ENCODE measurements at places on chromosomes 7 and 10.

DNA sequence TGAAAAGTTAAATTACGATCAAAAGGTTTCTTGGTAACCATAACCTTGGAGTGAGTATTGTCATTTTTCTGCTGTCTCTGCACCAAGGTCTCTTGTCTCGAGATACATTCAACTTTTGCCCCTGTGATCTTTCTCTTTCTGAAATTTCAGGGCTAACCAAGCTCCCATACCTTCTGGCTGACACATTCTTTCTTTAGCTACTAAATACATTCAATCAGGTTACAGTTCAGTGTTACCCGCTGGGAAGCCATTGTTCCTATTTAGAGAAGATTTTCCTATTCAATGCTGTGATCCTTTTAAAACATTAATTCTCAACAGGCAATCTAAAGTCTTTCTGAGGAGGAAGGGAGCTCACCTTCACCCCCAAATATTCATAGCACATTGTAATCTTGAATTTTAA is 22.9 kb upstream of the DMTF1 start:
- no peak for DNase-seq

DNA sequence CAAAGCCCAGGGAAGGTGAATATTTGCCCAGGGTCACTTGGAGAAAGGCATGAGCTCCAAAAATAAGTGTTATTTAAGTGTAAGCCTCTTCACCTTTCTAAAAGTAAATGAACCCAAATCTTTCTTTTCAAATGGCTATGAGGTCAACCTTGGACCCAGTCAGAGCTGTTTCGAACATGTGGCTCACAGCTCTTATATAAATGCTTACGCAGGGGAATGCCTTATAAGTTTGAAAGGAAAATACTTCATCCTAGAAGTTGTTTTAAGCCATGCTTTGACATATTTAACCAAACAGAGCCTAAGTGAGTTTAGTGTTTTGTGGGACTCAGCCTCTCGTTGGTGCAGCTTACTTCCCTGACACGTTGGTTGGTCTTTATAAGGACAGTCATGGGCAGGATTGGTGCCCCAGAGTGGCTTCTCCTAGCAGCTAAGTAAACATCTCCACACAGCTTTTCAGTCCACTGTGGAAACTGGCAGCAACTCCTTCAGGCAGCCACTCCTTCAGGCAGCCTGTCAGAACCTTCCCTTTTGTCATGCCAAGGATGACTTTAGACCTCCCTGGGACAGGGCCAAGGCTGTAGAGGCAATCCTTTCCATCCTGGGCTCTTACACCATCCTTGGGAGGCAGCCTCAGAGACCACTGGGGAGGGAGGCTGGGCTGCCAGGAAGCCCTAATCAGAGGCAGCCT is 43.6 kb downstream of the MINDY4 start:
- DNase-seq = no peak

DNA sequence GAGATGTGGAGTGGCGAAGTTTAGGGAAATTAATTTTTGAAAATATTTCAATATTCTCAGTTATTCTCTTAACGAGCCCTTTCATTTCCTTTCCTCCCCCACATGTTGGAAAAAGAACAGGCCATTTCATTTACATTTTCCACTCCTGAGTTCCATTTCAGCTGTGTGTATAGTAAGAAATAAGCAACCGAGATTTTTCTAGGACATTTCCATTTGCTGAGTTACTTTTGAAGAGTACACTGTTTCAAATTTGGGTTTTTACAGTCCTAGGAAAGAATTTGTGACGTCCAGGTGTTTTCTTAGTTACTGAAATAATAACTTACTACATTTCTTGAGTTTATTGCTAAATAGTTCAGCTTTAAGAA is 1.2 kb downstream of the SEPTIN7 start:
- DNase-seq = no peak

- DNase-seq = no peak
These were observed 122.3 kb upstream of the LYZL2 start for GRCh38 chr10:30751678-30752331.

DNA sequence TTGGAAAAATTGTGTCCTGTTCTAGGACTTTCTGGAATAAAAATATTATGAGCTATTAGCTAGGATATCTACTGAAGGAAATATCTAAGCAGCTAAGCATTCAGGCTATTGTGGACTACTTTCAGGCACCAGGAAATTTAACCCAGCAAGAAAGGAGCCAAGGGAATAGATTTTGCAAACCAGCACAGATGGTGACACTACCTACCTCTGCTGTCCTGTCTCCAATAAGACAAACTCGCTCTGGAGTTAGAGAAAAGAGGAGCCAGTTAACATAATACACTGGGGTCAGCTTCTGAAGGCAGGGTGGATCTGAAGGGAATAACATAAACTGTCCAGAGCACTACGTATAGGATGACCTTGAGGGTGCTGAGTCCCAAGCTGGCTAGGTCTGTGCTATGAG is 223.7 kb upstream of the PRSS58 start:
- DNase-seq = no peak

- peak; percentile 30 for DNase-seq
These were observed 8.3 kb downstream of the TSPAN14 start for GRCh38 chr10:80462299-80462980.

DNA sequence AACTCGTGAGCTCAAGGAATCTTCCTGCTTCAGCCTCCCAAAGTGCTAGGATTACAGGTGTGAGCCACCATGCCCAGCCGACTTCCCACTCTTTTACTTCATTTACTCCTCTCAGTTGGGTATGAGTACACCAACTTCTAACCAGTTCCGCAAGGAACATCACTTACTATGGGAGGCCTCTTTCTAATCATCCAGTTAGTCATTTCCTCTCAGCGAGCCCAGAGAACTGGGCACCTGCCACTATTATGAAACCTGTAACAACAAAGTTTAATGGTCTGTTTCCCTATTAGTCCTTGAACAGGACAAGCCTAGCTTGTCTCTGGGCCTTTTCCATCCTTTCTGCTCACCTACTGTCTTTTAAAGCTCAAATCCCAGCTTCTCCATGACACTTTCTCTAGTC is 88.8 kb downstream of the DNMBP start:
- DNase-seq = no peak

DNA sequence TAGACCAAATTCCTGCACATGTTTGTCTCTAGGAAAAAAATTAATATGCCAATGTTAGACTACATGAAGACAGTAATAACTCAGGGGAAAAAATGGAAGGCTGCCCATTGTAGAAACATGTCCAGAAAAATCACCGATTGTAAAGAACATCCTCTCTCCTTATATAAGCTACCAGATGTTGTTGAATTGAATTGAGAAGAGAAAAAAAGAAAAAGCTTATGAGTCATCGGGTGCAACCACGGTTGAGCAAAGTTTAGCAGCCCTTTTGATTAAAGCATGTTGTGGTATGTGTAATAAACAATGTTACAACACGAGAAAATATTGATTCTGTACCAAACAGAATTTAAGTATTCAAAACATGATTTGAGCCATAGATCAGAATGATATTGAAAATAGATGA is 102.3 kb upstream of the ARHGAP21 start:
- DNase-seq = peak; percentile 2

DNA sequence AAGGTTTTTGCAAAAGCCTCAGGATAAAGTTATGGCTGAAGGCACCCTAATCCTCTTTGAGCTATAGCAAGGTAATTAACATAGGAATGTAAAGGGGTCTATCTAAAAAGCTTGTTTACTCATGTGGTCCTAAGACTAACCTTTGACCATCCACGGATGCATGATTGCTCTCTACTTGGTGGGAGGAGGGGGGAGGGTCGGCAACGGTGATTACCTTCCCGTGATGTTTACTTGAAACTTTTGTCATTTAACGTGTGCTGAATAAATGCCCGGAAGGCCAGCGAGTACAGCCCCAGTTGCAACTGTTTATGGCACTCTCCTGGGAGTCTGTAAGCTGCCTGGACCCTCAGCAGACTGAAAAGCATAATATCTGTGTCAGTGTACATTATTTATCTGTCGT is 78.9 kb upstream of the GPR22 start:
- DNase-seq = no peak

DNA sequence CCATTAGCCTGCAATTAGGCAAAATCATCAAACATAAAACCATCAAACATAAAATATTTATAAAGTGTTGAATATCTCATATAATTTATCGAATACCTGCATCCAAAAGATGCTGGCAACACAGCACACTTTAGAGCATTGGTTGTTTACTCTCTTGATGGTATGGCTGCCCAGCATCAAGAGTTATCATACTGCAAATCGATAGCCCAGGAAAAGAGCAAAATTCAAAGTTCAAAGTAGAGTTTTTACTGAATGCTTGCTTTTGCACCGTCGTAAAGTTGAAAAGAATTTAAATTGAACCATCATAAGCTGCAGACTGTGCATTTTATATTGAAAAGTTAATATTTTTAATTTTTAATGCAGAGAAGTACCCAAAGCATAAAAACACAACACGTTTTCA is 4.2 kb upstream of the GSTO2 start:
- DNase-seq = no peak

GRCh38 chr7:51444936-51445335 is 128.3 kb upstream of the COBL start:
- no peak for DNase-seq

DNA sequence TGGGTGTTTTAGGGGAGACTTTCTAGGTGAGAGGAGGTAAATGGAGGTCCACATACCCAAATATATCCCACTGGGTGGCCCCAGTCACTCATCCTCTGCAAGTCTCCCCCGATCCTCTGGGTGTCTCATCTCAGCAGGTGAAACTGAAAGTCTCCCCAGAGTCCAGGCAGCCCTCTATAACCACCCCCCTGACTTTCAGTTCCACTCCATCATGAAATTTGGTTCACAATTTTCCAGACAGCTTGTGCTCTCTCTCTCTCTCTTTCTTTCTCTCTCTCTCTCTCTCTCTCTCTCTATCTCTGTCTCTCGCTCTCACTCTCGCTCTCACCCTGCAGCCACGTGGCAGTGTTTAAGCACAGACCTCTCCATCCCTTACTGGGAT is 56.7 kb upstream of the ELN start:
- no peak for DNase-seq

Measured in NCI-H1694 (cell line).